ENCODE measurements at places on chromosomes 12 and 14.

DNA sequence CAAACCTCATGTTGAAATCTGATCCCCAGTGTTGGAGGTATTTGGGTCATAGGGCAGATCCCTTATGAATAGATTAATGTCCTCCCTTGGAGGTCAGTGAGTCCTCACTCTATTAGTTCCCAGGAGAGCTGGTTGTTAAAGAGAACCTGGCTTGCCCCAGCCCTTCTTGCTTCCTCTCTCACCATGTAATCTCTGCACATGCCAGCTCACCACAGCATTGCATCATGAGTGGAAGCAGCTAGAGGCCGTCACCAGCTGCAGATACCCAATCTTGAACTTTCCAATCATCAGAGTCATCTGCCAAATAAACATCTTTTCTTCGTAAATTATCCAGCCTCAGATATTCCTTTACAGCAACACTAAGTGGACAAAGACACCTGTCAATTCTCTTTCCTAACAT lies 161.8 kb upstream of the IGF1 start:
- no peak for DNase-seq

- DNase-seq = no peak
These were observed 92.0 kb downstream of the RAD51B start for GRCh38 chr14:67911562-67911961.

DNA sequence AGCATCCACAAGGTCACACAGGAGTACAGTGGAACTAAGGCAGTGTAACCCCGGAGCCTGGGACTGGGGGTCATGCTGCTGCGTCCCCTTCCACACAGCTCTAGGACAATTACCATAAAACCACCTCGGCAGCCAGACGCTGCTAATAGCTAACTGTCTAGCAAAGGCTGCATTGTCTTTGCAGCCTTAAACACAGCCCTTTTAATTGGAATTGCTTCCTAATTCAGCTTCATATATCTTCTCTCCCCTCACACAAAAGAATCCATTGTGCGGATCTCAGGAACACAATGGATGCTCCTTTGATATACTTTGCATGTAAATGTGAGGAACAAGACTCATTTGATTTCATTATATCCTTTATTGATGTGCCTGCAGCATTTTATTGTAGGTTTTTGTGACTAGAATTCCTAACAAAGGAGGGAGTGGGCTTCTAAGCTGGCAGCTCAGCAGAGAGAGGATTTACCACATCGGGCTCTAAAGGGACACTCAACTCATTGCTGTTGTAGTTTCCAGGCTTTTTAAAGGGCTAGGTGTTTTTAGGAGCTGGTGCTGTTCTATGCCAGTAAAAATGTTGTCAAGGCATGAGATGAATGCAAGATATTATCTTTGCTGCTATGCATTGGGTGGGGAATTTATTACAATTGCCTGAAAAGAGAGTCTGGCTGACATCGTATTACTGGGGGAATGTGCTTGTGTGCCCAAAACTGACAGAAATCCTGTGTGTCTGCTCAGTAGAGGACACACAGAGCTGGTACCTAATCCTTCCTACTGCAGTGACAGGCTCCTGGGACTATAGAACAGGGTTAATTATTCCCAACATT lies 30.4 kb upstream of the DACT1 start:
- DNase-seq = no peak

GRCh38 chr12:130523863-130524614 lies 186.4 kb downstream of the PIWIL1 start:
- DNase-seq = no peak

DNA sequence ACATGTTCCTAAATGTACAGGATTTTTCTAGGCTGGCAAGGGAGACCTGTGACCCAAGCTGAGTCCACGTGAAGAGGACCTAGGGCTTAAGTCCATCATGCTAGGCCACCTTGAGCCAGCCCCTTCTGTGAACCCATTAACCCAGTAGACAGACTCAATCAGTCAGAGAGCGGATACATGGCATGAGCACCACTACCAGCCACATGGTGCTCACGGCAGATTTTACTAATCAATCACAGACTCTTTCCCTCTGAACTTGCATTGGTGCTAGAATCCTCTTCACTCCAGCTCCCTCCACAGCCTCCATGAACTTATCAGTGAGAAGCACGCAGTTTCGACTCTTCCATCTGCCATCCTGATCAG lies 9.0 kb downstream of the PHETA1 start:
- DNase-seq = no peak

Data from NCI-H1417 (cell line).